Bronchial epithelial cell (primary cell): ENCODE measurements at places on chromosomes 3 and 15. TPM values are rescaled to one million over a fixed set of nuclear protein-coding genes. Genes with fewer than 3 reads are reported as not detected.

GRCh38 chr3:172272698-172273097 lies 175.6 kb downstream of the GHSR start:
- DNase-seq, result no peak

DNA sequence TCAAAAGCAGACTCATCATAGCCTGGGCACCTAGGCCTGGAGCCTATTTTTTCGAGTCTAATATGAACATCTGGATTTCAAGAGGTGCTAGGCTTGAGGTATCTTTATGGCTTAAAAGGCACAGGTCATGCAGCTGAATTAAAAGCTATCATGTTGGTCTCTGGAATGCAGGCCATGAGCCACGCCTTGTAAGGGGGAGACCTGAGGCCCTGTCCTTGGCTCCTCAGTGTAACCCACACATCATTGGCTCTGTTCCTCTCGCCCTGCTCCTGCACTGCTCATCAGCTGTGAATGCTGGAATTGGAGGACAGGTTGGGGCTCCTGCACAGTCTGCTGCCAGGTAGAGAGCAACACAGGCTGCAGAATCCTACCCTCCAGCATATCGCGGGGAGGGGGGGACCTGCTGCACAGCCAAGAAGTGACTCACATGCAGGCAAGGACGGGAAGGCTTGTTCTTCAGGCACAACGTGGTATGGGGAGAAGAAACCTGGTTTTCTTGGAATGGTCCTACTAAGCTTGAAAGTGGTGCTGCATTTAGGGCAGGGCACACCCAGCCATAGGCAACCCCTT lies 146.0 kb downstream of the CHST2 start:
- DNase-seq, result no peak

AGBL1 gene
- total RNA-seq, result not detected in 2 replicates

IL17RC gene
- total RNA-seq, result 21.1 and 31.7 TPM in 2 replicates
